ENCODE measurements at places on chromosomes 7 and 10. TPM values are rescaled to one million over a fixed set of nuclear protein-coding genes. Genes with fewer than 3 reads are reported as not detected.

- no peak for DNase-seq
These were observed 79.4 kb upstream of the LRRN3 start for GRCh38 chr7:111011520-111011919.

GRCh38 chr10:44874166-44874565 is 37.0 kb upstream of the TMEM72 start:
- DNase-seq, result no peak

GRCh38 chr7:70837589-70837988 is 294.4 kb upstream of the GALNT17 start:
- DNase-seq, result no peak

DNA sequence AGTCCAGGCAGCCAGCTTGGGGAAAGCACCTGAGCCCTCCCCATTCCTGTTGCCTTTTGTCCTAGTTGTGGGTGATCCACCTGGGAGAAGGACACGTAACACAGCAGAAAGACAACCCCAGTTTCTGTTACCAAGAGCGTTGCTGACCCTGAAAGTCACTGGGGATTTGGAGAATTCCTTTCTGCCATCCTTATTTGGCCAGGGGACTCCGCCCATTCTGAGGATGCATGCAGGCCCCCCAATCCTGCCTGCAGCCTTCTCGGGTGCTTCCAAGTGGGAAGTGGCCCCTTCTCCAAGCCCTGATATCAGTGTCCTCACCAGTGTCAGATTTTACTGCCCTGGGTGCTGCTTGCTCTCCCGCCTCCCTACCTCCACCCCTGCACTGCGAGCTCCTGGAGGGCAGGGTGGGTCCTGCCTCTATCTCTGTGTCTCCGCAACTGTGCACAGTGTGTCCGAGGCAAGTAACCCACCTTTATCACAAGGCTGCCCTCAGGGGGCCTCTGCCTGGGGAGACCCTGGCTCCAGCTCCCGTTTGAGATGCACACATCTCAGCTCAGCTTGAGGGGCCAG is 9.2 kb upstream of the ADCY1 start:
- DNase-seq, result no peak

GRCh38 chr10:80411681-80412220 is 3.4 kb downstream of the PRXL2A start:
- DNase-seq, result no peak

DNA sequence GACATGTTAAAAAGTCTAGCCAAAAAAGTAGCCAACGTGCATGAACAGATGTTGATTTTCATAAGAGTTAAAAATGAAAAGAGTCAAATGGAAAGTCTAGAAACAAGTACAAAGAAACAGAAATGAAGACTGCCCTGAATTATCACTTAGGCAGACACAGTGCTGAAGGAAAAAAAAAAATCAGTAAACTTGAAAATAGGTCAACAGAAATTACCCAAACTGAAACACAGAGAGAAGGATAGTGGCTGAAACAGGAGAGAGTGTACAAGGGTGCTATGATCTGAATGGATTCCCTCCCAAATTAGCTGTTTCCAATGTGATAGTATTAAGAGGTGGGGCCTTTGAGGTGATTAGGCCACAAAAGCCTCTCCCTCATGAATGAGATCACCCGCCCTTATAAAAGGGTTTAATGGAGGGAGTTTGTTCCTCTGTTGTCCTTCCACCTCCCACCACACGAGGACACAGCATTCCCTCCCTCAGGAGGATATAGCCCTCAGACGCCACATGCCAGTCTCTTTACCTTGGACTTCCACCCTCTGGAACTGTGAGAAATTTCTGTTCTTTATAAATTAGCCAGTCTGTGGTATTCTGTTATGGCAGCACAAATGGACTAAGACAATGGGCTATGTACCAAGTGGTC is 249.7 kb downstream of the AHR start:
- no peak for DNase-seq

DNA sequence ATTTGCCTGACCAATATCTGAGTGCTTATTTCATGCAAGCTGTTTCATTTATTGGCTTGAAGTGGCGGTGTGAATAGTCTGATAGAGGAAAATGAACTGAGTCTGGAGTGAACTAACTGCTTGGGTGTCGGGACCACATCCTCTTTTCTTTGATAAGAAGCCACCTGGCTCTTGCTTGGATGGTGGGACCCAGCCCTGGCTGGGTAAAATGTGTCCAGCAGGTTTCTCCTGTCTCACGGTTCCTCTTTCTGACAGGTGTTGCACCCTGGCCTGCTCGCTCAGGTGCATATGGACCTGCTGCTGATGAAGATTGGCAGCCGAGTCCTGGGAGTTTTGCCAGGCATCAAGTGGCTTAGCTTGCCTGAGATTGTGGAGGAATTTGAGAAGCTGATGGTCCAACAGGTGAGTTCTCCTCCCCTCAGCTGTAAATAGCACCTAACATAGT is 1.6 kb downstream of the ADCK2 start:
- DNase-seq, result no peak

TRAPPC14 gene
- total RNA-seq, result 54.6 TPM
